ENCODE measurements at places on chromosomes 4 and X.

DNA sequence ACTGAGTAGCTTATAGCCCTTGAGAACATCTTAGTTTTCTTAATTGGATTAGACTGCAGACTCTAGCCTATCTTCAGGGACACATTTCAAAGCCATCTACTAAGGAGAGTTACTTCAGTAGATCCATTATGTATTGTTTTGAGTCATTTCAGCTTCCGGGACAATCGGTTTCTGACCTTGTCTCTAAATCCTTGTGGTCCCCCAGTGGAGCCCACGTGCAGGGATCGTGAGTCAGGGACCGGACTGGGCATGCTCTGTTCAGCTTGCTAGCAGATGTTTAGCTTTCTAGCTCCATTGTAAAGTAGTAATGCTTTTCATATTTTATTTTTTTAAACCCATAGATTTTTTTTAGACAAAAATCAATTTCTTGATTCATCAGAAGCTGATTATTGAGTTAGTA, 211.9 kb upstream of the PRPS2 start:
- DNase-seq: no peak

GRCh38 chrX:141904262-141904661, 568 bp downstream of the MAGEC1 start:
- no peak for DNase-seq

DNA sequence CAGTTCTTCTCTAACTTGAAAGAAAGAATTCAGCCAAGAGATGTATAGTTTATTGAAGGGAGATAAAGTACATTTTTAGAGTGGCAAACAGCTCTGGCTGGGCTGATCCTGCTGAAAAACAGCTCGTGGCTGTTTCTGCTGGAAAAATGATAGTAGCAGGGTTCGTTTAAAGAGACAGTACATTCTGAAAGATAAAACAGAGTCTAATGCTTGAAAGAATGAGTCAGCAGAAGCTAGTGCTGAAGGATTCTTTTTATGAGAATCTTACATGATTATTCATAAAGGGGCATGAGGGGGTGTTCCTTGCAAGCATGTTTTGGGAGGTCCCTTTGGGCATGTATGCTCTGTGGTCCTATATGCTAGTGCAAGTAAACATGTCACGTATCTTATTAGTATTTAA, 790.0 kb downstream of the PCDH18 start:
- no peak for DNase-seq

- no peak for DNase-seq
These were observed 495.2 kb downstream of the AFF2 start for GRCh38 chrX:148995661-148996060.

DNA sequence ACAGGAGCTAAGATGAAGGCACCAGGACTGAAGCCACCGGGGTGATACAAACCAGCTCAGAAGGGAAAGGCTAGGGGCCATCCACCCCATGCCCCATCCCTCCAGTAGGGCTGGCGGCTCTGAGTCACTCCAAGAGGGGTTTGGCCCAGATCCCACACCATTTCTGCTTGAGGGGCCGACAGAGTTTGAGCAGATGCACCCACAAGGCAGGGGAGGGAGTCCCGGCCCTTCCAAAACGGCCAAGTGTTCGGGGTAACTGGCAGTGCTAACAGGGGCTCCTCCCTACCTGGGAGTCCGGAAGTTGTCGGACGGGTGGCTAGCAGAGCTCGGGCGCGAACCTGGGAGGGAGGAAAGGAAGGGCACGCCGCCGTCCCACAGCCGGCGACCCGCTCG, 412 bp downstream of the SLC10A3 start:
- DNase-seq: peak; percentile 67

DNA sequence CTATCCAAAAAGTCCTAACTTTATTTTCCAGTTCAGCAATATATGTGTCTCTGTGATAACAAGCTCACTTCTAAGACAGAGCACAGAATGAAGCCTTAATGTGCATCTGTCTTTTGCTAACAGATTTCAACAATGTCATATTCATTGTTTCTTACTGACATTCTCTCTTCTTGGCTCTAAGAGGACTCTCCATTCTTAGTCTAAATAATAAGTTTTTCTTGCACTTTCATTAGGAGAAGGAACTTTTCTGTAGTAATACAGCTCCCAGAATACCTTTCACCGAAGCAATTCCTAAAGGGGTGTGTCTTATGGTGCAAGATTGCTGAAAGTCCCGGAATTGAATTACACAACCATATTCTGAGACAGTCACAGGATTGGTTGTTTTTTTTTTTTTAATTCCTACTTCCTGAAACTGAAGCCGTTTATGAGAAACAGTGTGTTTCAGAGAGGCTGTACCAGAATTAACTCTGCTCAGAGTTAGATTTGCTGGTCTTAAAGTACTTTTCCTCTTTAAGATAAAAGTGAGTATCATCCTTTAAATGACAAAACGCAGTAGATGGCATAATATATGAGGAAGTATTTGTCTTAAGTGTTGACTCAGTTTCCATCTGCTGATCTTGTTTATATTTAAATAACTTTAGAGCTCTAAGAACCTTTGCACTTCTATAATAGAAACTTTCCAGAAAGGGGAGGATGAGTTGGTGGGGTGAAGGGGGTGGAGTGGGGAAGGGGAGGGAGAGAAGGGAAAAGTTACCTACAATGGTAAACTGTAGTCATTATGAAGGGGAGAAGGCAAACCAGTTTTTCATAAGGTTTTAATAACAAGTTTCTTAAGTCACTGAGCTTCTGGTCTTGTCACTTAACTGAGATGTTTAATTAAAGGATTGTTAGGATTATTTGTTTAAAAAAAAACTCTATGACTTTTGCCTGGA, at the start of gene ALPK1:
TSS of gene ALPK1 (plus strand) at position 421 of the 932 bp plus-strand sequence.
- no peak for DNase-seq

DNA sequence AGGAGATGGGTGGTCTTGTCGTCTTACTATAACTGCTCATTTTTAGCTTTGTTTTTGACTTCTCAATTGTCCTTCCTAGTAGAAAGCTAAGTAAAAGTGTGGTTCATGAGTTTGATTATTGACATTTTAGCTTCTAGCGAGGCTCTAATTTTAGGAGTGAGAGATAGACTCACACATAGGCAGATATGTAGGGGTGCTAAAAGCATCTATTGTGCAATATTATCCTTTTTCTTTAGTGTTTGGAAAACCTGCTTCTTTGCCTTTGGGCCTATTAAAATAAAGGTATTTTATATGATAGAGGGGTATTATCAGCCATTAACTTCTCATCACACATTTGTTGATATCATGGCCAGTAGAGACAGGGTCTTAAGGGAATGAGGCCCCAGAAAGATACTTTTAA, 195.3 kb downstream of the SPRY1 start:
- DNase-seq: no peak

DNA sequence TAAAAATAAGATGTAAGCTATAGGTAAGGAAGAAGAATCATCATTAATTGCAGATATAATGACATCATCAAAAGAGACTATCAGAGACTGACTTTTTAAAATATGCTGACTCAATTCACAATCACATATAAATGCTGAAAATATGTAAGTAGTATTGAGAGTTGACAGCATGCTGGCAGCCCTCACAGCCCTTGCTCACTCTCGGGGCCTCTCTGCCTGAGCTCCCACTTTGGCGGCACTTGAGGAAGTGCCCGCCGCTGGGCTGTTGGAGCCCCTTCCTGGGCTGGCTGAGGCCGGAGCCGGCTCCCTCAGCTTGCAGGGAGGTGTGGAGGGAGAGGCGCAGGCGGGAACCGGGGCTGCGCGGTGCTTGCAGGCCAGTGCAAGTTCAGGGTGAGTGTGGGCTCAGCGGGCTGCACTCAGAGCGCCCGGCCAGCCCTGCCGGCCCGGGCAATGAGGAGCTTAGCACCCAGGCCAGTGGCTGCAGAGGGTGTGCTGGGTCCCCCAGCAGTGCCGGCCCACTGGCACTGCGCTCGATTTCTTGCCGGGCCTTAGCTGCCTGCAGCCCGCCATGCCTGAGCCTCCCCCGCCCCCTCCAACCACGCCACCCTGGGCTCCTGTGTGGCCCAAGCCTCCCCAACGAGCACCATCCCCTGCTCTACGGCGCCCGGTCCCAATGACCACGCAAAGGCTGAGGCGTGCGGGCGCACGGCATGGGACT, 68.9 kb downstream of the RAB28 start:
- peak; percentile 75 for DNase-seq

GRCh38 chrX:15468036-15468435, 25.1 kb downstream of the PIR start:
- no peak for DNase-seq

GRCh38 chr4:54082168-54082567, 17.8 kb upstream of the CHIC2 start:
- DNase-seq: no peak

DNA sequence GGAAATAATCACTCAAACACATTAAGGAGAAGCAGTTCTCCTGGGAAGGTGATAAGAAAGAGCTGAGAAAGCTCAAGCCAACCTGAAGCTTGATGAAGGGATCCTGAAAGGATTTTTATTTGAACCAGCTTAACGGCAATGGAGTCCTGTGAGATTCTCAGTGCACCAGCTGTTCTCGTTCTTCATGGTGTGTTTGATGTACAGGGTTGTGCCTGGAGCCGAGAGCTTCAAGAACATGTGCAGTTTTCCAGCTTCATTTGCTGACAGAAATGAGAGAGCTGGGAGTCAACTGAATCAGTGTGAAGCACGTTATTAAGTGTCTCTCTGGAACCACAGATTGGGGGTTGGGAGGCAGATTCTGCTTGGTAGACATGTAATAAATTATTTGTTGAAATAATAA, 115.7 kb downstream of the ANKRD50 start:
- no peak for DNase-seq

DNA sequence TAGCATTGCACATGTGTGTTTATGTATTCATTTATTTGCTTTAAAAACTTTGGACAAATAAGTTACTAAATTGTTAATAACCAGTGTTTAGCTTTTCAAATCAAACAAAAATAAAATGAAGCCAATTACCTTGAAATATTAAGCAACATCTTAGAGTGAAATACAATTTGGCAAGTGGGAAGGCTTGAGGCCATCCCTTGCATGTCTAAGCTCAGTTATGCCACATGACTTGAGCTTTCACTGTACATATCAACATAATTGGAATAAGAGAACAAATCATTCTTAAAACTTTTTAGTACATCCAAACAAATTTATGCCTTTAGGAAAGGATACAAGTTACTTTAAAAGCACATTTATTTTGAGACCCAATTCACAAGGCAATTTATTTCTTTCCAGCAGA, 640.6 kb downstream of the SPRY1 start:
- DNase-seq: no peak

DNA sequence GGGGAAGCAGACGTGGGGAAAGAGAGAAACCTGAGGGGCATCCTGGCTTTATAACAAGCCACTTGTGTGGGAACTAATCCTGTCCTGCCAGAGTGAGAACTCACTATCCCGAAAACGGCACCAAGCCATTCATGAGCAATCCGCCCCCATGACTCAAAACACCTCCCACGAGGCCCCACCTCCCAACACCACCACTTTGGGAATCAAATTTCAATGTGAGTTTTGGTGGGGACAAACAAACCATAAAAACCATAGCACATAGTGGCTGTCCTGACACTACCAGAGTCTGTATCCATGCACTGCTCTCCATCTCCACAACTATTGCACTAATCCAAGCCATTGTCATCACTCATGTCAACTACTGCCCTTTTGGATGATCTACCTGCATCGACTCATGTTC, 28.5 kb upstream of the SEPTIN6 start:
- DNase-seq: no peak

- DNase-seq: no peak
These were observed 258.1 kb upstream of the IL1RAPL1 start for GRCh38 chrX:28329156-28329555.
